T1000 (cell line): ENCODE measurements at places on chromosomes 3 and 15.

- DNase-seq: no peak
These were observed 307.7 kb downstream of the ARPP21 start for GRCh38 chr3:35946854-35947515.

GRCh38 chr15:37625576-37625975 is 308.9 kb upstream of the TMCO5A start:
- DNase-seq: no peak

- DNase-seq: no peak
These were observed 770.7 kb upstream of the ALCAM start for GRCh38 chr3:104596054-104596453.

GRCh38 chr3:135078283-135078682 is 283.2 kb downstream of the EPHB1 start:
- no peak for DNase-seq

DNA sequence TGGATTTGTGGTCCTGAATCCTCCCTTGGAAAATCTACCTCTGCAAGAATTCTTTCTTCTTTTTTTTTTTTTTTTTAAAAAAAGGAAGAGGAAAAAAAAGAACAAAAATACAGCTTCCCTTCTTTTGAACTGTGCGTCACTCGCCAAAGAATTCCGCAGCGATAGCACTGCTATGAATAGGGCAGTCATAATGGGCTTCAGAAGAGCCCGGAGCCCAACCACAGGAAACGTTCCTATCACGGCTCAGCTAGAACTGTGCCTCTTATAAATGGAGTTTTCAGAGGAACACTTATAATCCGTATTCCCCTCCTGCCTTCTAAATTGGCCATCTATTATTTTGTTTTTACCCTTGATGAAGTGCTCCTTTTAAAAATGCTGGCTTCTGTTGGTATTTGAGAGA is 227.7 kb downstream of the ADAMTS17 start:
- no peak for DNase-seq

DNA sequence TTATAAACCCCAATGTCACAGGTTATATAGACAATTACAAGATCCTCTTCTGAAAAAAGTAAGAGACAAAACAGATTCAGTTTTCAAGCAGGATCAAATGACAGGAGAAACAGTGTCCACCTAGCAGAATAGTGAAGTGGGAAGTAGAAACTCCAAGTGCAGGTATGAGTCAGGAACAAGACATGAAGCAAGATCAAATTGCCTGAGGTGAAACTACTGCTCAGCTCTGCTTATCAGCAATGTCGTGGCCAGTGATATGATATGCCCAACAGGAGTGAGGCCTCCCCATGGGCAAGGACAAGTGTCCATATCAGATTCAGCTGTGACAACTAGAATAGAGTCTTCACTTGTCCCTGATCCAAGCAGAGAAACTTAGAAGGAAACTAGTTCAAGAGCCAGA is 100.0 kb downstream of the ZMAT3 start:
- peak; percentile 7 for DNase-seq

DNA sequence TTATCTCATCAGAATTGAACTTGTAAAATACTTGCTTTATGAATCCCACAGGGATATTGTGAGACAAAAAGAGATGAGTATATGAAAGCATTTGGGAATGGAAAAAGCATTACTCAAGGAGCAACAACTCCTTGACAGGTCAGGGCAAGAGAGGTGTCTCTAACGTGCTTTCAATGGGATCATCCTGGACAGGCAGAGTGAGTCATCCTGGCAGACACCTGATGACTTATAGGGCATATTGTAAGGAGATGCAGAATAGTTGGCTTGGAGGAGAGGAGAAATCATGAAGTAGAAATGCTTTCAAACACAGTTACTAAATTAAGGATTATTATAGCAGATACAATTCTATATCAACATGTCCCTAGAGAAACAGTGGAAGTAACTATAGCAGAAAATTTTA is 71.9 kb upstream of the THSD4 start:
- DNase-seq: no peak

- DNase-seq: no peak
These were observed 97.0 kb upstream of the TNIK start for GRCh38 chr3:171557173-171557572.
